ENCODE measurements at places on chromosomes 16 and 17.

DNA sequence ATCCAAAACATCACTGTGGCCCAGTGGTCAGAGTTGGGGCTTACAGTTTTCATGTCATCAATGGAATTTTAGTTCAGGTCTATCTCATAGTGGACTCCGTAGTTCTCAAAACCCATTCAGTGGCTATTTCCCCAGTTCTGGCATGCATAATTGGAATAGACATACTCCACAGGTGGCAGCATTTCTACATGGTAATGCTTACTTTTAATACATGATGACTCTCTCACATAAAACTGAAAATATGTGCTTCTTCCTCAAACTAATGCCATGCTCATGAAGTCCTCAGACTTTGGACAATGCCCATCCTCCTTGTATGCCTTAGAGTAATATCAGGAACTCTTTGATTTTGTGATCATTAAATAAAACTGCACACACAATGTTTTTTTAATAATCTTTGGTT, 857.4 kb upstream of the GOT2 start:
- DNase-seq = no peak

DNA sequence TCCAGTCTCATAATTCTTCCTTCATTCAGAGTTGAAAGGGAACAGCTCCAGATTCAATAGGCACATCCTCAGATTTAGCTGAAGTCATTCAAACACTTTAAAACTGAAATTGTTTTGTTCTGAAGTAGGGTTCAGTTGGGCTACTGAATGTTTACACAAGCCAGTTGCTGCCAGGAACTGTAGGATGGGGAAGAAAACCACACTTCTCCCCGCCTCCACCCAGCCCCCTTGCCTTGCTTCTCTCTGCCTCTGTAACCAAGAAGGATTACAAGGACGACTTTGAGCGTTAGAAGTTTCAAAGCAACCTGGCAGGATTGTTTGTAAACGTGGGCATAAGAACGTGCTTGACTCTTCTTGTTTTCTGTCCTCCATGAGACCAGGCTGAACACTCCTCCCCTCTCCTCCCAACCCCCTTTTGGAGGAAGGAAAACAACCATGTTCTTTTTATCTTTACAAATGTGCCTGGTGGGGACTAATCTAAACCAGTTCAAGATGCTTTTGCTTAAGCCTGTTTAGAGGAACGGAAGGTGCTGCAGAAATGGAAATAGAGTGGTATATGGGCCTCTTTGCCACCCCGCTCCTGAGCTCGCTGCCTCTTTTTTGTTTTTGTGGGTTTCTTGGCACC, 287.9 kb downstream of the FTO start:
- no peak for DNase-seq

GRCh38 chr16:2992383-2993081, 12.3 kb upstream of the PKMYT1 start:
- DNase-seq = no peak

- DNase-seq = no peak
Measured at GRCh38 chr17:41369023-41369422, 590 bp downstream of the KRT33B start.

DNA sequence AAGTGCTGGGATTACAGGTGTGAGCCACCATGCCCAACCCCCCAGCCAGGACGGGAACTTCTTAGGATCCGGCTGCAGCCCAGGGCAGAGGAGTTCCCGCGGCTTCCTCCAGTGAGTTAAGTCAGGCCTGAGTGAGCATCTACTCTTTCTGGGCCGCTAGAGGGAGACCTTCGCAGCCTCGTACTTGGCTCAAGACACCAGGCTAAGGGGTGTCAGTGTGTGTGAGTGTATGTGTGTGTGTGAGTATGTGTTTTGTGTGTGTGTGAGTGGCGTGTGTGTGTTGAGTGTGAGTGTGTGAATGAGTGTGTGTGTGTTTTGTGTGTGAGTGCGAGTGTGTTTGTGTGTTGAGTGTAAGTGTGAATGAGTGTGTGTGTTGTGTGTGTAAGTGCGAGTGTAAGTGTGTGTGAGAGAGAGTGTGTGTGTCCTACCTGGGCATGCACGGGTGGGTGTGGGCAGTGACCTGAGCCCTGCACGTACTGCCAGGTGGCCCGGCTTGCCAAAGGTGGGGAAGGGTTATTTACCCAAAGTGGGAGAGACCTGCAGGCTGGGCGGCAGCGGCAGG, 58.5 kb downstream of the TMEM235 start:
- peak; percentile 61 for DNase-seq

DNA sequence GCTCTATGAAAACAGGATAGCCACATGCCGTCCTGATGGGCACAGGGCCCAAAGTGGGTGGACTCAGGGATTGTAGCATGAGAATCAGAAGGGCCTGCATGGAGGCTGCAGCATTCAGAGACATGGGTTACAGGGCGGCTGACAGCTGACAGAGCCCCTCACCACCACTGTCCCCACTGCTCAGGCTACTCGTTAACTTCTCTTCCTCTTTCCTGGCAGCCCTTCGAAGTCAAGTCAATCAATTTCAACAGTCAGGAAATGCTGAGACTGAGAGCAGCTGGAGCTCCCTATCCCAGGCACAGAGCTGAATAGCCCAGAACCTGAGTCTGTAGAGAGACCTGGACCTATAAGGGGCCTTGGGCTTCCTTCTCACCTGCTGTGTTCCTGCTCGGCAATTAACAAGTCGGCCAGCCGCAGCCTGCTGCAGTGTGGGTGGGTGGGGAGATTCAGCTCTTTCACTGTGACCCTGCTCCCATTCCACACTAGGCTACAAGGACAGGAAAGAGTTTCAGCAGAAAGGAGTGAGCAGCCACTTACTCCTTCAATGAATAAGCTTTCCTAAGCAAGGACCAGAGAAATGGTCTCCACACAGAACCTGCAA, 76.9 kb downstream of the TEX14 start:
- DNase-seq = no peak
